ENCODE measurements at places on chromosomes 2 and 18. TPM values are rescaled to one million over a fixed set of nuclear protein-coding genes. Genes with fewer than 3 reads are reported as not detected.

Gene TMX3
- 48.3 TPM for total RNA-seq

Gene SLC14A1
- 0.86 TPM for total RNA-seq

GRCh38 chr2:175887776-175888175 is 114.3 kb downstream of the LNPK start:
- DNase-seq = no peak

- DNase-seq = no peak
Observed at GRCh38 chr18:58390399-58390798, 238.5 kb downstream of the ALPK2 start.

GRCh38 chr2:219507581-219508443 is 6.5 kb upstream of the ASIC4 start:
- no peak for DNase-seq

- DNase-seq = no peak
Observed at GRCh38 chr2:146917431-146918042, 927.3 kb upstream of the ACVR2A start.
